ENCODE measurements at places on chromosomes 6 and 20.

DNA sequence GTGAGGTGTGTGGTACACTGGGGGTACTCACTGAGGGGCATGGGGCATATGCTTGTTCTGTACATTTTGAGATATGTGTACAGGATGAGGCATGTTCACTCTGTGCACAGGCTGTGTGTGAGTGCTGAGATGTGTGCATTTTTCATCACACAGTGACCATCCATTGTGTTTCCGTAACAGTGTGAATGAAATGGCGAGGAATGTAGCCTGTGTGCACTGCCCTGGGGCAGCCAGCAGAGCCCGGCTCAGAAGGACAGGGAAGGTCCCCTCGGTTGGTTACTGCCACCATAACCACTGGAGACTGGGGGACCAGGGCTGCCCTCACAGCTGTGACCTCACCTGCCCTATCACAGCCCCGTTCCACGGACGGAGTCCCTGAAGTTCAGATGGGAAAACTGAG is 106.2 kb upstream of the MYL9 start:
- DNase-seq = no peak

DNA sequence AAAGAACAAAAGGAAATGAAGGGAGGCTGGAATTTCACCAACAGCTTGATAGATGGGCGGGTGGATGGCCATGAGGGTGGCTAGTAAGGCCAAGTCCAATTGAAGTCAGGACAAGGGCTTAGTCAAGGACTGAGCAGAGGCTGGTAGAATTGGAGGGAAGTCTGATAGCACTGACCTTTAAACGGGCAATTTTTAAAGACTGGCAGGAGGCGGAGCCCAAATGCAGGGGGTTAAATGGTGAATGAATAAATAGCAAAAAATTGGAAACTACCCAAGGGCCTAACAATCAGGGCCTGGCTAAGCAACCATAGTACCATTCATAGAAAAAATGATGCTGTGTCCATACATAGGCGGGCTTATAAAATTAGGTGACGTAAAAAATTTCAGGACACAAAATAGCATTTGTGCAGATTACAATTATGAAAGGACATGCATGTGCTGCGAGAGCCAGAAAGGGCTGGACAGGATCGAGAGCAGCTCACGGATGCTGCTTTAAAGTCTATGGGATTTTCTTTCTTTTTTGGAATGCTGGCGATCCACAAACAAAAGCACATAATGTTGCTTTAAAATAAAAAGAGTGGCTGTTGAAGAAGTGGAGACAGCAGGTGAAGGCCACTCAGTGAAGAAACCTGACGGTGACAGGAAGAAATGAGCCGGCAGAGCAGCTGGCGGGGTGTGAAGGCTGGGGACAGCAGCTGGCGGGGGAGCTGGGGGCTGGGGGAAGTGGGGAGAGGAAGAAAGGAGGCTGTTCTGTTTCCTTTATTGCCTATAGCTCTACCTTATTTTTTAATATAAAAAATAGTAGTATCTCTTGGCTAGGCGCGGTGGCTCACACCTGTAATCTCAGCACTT is 42.8 kb upstream of the TAF8 start:
- DNase-seq = no peak

DNA sequence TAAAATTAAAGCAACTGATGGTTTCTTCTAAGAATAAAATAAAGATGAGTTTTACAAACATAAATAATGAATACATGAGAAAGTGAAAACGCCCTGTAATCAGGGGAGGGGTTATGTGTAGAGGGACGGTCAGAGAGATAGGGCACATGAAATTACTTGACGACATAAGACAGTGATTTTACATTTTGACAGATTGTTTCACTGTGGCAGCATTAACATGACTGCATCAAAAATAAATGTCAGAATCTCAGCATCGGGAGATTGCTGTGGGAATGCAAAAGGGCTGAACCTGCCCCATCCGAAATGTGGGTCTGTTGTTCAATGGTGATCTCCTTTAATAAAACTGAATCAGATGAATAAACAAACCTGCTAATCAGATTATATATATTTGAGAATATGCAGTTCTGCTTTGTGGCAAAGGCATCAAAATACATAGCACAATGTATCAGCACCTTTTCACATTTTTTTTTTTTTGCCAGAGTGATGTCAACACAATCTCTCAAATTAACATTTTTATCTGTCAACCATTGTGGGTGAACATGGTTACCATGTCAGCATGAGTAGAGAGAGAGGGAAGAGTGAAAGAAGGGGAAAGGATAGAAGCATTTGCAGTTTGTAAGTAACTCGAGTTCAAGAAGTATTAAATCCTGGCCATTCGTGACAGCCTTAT is 177.1 kb upstream of the MAN1A1 start:
- no peak for DNase-seq

GRCh38 chr6:112041535-112041934 is 12.4 kb upstream of the CCN6 start:
- no peak for DNase-seq

DNA sequence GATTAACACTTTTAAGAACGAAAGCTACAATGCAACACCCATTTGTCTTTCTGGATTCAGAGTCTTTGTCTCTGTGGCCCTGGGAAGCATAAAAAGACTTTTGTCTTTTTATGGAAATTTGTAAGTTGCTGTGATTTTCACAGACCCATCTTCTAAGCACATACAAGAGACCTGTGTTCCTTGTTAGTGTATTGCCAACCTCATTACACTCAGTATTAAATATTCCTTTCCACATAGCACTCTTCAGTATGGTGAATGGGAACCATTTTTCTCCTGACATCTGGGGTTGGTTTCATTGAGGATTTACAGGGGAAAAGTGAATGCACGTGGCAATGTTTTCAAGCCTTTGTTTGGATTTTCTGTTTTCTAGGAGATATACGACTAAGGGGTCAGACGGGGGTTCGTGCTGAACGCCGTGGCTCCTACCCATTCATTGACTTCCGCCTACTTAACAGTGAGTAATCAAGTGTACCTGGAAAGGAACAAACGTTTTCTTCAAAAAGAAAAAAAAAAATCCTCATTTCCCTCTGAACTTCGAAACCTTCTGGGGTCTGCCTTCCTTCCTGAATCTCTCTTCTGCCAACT is 141.7 kb downstream of the MTFR2 start:
- no peak for DNase-seq

GRCh38 chr20:58201616-58202015 is 26.8 kb downstream of the ANKRD60 start:
- DNase-seq = no peak

GRCh38 chr6:10389739-10390494 is 25.0 kb downstream of the TFAP2A start:
- DNase-seq = no peak

- DNase-seq = no peak
Measured at GRCh38 chr6:39681674-39682121, 43.5 kb downstream of the KIF6 start.

DNA sequence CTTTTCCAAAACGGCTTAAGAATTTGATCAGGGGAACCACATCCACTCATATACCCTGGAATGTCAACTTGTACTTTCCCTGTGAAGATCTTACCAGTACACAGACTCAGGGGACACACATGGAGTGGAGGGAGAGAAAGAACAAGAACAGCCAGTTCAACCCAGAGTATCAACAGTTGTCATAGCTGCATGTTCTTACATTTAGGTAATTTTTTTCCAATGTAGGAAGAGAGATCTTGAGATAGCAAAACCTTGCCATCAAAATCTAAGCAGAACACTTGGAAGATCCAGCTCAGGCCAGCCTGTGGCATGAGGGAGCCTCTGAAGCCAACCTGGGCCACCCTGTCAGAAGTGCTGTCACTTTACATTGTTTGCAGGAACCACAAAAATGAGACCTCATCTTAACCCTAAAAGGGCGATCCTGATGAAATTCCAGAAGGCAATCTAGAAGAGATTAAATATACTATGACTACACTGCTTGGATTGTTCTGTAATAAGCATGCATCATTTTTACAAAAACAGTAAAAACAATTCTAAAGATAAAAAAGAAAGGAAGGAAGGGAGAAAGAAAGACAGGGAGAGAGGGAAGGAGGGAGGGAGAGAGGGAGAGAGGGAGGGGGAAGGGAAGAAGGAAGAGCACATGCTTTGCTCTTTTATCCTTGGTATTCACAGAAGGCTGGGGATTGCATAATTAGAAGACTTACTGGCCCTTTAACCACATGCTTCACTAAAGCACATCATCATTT is 124.7 kb upstream of the TCF21 start:
- no peak for DNase-seq

DNA sequence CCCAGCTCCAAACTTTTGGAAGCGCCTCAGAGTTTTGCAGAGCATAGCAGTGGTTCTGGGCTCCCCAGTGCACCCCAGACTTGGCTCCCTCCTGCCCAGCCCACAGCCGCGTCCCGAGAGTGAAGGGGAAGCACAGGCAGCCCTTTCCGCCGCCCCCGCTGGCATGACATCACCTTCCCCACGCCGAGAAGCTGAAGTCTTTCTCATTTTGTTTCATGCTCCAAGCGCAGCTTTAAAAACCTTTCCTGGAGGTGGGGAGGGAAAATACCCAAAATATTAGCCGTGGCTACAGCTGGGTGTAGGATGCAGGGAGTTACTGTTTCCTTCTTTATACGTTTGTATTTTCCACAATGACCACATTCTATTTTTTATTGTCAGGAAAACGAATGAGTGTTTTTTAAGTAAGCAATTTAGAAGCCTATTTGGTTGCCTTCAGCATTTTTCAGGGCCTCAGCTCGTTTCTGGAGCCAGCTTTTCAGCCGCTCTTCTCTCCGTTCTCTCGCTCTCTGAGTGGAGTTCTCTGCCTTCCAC is 72.9 kb downstream of the SNX5 start:
- no peak for DNase-seq

DNA sequence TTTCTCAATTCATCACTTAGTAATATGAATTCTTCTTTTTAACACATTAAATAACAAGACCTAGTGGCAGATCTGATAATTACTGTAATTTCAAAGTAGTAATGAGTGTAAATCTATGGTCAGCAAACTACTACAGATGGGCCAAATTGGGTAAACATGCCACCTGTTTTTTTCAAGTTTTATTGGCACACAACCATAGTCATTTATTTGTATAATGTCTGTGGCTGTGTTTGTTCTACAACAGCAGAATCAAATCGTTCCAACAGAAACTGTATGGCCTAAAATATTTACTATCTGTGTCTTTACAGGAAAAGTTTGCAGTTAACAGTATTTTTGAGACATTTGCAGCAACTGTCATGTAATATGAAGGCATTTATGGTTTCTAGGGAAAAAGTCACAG is 86.1 kb upstream of the EYA2 start:
- no peak for DNase-seq

- DNase-seq = no peak
Measured at GRCh38 chr20:23365390-23366165, 3.6 kb downstream of the GZF1 start.

GRCh38 chr20:21360705-21361104 is 36.6 kb downstream of the NKX2-4 start:
- no peak for DNase-seq

GRCh38 chr20:1209447-1210387 is 6.5 kb downstream of the C20orf202 start:
- no peak for DNase-seq

DNA sequence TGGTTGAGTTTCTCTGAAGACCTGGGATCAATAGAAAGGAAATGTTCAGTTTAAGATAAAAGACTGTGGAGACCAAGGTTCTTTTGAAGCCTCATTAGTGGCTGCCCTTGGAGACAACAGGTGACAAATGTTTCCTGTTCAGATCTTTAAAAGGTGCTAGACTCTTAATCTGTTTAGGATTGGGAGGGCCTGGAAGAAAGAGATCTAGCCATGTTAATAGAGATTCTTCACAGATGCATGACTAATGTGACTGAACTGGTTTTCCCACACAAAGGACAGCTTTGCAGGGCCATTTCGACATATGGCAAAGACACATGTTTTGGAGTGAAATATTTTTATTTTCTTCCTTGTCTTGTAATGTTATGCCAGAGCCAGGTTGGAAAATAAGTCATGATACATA is 82.2 kb downstream of the WDR27 start:
- no peak for DNase-seq

DNA sequence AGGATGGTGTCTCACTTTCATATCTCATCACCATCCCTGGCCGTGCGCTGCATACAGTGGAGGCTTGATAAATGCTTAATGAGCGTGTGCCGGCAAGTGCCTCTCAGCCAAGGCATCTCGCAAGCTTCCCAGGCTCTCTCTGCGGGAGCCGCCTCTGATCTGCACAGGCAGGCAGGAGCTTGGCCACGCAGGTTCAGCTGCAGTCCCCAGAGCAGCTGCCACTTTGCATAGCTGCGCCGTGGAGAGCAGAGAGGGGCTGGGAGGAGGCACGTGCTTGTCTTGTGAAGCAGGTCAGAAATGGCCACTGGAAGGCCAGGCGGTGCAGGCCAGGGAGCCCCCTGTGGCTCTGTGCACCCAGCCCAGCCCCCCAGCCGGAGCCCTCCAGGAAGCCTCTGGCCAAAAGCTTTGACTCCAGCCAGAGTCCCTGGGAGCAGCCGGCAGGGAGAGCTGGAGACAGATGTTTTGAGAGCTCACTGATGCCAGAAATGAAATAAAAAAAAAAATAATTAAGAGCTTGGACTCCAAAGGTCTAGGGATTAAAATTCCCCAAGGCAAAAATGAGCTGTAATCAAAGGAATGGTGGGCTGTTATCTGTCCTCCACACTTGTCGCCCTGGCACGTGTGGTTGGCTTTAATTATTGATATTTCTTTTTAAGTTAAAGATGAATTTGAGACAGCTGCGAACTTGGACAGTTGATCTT is 377.0 kb downstream of the CDH4 start:
- DNase-seq = no peak

GRCh38 chr6:7153789-7154188 is 46.0 kb downstream of the RREB1 start:
- DNase-seq = no peak

GRCh38 chr20:14512839-14513238 is 175.4 kb upstream of the FLRT3 start:
- DNase-seq = no peak

DNA sequence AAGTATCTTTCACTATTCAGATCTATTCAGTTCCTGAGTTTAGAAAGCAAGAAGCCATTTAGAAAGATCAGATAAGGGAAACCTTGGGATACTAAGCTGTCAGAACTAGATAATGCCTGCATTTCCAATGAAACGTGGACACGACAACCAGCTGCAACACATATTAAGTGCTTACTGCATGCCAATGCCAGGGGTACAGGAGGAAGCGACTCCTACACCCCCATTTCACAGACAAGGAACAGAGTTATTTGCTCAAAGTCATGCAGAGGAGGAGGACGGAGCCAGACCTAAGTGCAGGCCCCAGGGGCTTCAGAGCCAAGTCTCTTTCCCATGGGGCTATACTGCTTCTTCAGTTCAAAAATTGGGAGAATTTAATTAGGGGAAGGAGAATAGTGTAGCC is 62.4 kb downstream of the PREX1 start:
- DNase-seq = no peak

GRCh38 chr6:156432543-156432942 is 344.6 kb upstream of the ARID1B start:
- no peak for DNase-seq

GRCh38 chr6:84767526-84768201 is 3.3 kb upstream of the TBX18 start:
- no peak for DNase-seq

GRCh38 chr6:131813991-131814390 is 6.2 kb downstream of the ENPP1 start:
- DNase-seq = no peak

All from nucleus accumbens (tissue), 56 donors.